Ascending aorta (tissue), 2 donors: ENCODE measurements at places on chromosomes 13 and 19.

DNA sequence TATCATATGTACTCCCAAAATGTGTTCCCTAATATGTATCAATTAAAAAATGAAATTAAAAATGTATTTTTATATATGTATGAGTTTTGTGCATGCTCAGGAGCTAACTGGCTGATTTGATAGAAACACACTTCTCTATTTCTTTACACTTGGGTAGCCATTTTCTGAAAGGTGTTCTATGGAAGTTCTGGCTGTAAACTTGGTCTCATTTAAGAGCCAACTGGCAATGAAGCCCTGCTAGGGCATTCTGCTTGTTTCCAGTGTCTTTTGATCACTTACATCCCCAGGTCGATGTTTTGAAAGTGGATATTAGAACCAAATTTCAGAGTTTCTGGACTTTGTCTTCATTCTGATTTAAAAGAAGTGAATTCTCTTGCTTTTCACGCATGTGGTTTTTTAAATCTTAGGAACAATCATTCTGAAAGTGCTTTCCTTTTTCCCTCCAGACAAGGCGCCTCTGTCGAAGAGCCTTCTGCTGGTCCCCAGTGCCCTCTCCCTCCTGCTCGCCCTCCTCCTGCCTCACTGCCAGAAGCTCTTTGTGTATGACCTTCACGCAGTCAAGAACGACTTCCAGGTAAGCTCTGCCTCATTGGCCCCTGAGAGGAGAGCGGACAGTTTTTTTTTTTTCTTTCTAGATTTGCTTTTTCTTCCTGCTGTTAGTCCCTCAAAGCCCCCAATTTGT is 20.1 kb downstream of the GPR18 start:
- DNase-seq, result no peak

GRCh38 chr13:108527844-108528243 is 101.6 kb upstream of the MYO16 start:
- no peak for DNase-seq

GRCh38 chr19:34310494-34310981 is 54.5 kb upstream of the GPI start:
- DNase-seq, result no peak

DNA sequence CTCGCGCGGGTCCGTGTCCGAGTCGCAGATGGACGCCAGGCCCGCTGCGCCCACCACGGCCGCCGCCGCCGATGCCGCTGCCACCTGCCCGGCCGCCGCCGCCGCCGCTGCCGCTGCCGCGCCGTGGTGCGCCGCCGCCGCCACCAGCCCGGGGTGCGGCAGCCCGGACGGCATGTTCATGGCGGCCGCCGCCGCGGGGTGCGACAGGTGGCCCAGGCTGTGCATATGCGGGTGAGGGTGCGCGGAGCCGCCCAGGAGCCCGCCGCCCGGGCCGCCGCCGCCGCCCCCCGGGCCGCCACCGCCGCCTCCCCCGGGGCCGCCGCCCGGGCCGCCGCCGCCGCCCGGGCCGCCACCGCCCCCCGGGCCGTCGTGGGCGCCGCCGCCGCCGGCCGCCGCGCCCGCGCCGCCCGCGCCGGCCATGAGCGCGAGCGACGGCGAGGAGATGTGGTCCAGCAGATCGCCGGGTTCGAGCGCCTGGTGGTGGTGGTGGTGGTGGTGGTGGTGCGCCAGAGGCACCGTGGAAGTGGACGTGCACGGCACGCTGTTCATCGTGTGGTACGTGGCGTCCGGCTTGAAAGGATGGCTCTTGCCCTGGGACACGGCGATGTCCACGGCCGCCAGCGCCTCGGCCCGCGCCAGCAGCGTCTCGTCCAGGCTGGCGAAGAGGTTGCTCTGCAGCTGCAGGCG is 1.3 kb downstream of the POU4F1 start:
- DNase-seq, result no peak

DNA sequence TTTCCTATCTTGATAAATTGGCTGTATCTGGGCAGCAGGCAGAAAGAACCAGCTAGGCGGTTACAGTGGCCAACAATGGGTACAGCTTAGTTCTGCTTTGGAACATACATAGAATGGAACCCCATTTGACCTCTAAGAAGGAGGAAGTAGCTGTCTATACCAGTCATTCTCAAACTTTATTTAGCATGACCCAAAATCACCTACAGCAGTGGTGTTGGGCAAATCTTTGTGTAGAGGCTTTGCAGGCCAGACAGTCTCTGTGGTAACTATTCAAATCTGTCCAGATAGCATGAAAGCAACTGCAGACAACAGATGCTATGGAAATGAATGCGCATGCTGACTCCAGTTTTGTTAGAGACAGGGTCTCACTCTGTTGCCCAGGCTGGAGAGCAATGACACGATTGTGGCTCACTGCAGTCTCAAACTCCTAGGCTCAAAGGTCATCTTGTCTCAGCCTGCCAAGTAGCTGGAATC is 12.0 kb upstream of the KCNC3 start:
- no peak for DNase-seq

DNA sequence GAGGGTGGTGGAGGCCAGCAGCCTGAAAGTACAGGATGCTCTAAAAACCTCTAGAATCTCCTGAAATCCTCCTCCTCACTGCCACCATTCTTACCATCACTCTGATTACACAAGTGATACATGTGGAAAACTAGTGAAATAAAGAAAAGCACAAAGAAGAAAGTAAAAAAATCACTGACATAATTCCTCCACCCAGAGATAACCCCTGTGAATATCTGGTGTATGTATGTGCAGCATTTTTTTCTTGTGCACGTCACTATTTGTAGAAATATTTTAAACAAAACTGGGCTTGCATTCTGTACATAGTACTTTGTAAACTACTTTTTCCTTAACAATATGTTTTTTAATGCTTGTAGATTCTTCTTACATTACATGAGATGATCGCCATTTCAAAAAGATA is 73.2 kb downstream of the CDADC1 start:
- no peak for DNase-seq

- DNase-seq, result no peak
Measured at GRCh38 chr19:11111771-11112144, 22.5 kb downstream of the LDLR start.

DNA sequence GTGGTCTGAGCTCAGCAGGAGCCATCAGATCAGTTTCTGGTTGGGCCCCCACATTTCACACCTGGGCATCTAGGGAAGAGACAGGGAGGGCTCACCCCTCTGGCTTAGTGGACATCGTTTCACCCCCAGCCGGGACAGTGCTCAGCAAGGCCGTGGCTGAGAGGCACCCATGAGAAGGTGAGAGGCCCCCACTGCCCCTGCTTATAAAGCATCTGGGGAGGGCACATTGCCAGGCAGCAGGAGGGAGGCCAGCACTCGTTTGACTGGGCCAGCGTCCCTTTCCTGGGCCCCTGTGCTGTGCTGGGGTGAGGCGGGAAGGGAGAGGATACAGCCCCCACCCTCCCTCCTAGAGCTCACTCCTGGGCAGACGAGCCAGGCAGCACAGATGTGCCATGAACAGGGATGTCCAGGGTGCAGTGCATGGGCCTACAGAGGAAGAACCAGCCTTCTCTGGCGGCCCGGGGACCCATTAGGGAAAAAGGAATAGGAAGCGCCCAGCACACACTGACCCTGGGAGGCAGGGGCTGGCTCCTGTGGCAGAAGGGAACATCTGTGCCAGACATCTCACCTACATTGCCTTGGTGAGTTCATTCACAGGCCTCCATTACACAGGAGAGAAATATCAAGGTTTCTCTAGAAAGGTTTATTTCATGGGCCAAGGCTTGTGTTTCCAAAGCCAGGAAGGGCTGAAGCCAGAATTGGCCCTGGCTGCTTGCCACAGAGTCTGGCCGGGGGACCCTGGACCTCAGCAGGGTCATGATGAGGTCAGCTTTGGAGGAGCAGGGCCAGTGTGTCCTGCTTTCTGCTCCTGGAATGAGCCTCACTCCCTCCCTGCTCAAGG is 7.7 kb downstream of the AP1M1 start:
- DNase-seq, result no peak

DNA sequence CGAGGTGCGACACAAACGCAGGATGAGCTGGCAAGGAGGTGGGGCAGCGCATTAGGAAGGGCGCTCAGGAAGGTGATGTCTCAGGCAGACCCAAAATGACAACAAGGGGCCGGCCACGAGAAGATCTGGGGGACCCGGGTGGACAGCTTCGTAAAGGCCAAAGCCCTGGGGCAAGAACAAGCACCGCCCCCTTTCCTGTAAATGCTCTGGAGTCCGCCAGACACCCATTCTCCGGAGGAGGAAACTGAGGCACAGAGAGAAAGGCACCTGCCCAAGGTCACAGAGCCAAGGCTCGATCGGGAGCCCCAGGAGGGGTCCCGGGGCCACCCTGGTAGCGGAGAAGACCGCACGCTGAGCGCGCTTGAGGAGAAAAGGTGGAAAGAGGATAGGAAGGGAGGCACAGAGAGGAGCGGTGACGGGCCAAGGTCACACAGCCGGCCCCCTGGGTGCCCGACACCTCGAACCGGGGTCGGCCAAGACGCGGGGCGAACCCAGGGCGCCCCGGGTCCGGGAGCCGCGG is 571 bp downstream of the SAFB2 start:
- DNase-seq, result no peak

DNA sequence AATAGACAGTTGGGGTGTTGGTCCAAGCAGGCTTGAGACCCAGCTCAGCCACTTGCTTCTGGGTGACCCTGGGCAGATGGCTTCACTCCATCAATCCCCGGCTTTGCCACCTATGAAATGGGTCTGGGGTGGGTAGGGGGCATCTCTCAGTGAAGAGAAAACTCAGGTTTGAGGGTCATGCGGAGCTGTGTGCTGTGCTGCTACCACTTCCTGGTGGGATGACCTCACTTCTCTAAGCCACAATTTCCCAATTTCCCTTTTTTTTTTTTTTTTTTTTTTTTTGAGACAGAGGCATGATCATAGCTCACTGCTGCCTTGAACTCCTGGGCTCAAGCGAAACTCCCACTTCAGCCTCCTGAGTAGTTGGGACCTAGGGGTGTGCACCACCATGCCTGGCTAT is 4.6 kb upstream of the PLAUR start:
- DNase-seq, result no peak

DNA sequence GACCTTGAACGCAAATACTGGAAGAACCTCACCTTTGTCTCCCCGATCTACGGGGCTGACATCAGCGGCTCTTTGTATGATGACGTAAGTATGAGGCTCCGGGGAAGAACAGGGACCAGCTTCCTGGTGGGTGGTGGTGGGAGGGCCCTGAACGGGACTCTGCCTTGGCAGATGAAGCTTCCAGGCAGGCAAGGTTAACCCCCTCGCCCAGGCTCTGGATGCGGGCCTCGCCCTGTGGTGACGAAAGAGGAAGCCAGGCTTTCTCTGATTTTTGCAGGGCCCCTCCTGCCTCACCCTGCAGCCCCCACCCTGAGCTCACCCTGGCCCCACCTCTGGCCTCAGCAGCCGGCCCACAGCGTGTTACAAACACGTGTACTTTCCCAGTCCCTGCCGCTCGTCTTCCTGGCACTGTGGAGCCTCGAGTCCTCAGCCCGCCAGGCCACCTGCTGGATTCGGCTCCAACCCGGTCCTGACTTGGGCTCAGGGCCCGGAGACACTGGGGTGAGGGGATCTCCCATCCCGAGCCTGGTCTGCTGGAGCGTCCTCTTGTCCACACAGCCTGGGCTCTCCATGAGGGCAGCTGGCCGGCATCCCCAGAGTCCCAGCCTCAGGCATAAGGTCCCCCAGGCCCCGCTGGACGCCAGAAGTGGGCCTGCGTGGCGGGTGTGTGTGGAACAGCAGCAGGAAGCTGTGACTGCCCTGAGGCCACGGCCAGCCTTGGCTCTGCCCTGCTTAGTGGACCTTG is 72.4 kb downstream of the KDM4B start:
- DNase-seq, result no peak
